ENCODE measurements at places on chromosomes 1 and 21.

- DNase-seq = no peak
Measured at GRCh38 chr1:11301601-11302000, 28.6 kb downstream of the UBIAD1 start.

GRCh38 chr1:10850026-10850425, 53.6 kb upstream of the CASZ1 start:
- DNase-seq = no peak

GRCh38 chr1:17661546-17662157, 93.5 kb upstream of the ACTL8 start:
- peak; percentile 60 for DNase-seq

GRCh38 chr1:98766255-98766654, 104.7 kb downstream of the SNX7 start:
- no peak for DNase-seq

DNA sequence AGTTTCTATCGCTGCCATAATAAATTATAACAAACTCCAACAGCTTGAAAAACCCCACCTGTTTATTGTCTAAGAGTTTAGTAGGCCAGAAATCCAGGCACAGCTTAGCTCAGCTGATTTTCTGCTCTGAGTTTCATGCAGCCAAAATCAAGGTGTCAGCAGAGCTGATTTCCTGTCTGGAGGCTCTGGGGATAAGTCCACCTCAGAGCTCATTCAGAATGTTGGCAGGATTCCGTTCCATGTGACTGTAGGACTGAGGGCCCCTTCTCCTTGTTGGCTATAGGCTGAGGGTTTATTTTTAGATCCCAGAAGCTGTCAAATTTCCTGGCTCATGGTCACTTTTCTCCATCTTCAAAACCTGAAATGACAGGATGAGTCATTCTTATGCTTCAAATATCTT, 91.6 kb upstream of the CHODL start:
- no peak for DNase-seq

DNA sequence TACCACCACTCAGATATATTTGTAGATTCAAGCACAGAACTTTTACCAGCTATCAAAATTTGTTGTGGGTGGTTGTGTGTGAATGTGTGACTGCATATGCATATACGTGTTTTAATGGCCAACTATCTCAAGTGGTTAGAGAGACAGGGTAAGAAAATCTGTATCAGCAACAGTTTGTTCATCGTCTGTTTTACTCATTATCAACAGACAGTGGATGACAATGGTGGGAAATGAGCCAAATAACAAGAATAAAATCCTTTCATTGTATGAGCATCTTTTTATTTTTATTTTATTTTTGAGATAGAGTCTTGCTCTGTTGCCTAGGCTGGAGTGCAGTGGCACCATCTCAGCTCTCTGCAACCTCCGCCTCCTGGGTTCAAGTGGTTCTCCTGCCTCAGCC, 22.7 kb upstream of the DYNLT5 start:
- DNase-seq = no peak

GRCh38 chr21:44377201-44377921, 23.9 kb downstream of the TRPM2 start:
- DNase-seq = no peak

DNA sequence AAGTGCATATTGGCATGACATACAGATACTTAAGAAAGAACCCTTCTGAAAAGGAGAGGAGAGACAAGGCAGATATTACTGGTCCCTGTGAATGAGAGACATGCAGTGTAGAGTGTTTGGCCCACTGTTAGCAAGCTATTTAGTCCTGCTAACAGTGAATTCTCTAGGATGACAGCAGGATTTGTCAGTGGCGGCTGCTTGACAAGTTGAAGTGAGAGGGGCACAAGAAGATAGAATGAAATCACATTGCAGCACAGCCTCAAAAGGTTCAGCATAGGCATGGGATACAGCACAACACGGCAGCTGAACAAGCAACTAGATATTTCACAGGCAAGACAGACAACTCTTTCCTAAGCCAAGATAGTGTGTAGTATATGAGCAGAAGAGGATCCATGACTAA, 407.9 kb downstream of the PLA2G4A start:
- no peak for DNase-seq

DNA sequence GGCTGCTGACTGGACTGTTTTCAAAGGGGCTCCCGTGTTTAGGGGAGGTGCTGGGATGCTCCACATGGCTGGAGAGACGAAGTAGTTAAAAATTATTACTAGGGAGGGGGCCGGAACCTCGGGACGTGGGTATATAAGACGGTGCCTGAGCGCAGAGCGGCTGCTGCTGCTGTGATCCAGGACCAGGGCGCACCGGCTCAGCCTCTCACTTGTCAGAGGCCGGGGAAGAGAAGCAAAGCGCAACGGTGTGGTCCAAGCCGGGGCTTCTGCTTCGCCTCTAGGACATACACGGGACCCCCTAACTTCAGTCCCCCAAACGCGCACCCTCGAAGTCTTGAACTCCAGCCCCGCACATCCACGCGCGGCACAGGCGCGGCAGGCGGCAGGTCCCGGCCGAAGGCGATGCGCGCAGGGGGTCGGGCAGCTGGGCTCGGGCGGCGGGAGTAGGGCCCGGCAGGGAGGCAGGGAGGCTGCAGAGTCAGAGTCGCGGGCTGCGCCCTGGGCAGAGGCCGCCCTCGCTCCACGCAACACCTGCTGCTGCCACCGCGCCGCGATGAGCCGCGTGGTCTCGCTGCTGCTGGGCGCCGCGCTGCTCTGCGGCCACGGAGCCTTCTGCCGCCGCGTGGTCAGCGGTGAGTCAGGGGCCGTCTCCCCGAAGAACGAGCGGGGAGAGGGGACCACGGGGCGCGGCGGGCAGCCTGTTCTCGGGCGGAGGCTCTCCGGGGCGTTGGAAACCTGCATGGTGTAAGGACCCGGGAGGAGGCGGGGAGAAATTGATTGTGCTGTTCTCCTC, at the start of gene CHODL:
Gene CHODL (plus strand): TSS at position 163 of the 793 bp plus-strand sequence. CDS start 391 bp downstream, at position 554.
- DNase-seq = peak; percentile 22

- no peak for DNase-seq
Measured at GRCh38 chr21:34885626-34886239, 163.4 kb downstream of the RUNX1 start.

GRCh38 chr1:26281091-26281958, 1.4 kb downstream of the SH3BGRL3 start:
- DNase-seq = no peak

GRCh38 chr1:118258975-118259374, 73.9 kb upstream of the SPAG17 start:
- no peak for DNase-seq

DNA sequence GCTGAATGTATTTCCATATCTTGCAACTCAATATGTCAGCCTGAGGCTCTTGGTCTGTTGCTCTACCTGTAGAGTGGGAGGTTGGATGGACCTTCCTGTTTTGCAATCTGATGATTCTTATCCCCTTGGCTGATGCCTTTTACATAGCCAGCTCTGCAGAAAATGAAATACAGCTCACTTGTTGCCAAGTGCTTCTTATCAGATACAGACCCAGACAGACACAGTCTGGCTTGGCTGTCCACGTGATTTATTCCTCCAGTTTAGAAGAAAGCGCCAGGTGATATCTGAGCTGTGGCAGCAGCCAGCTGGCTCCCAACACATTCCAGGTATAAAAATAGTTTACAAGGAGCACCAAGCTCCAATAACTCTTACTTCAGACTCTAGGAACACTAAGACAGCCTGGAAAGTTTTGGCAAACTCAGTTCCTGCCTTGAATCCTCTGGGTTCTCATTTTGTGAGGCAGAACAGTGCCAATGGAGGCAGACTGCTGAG, 479.2 kb upstream of the USP24 start:
- DNase-seq = no peak

- DNase-seq = no peak
Measured at GRCh38 chr1:101820071-101820470, 176.7 kb downstream of the OLFM3 start.

- peak; percentile 37 for DNase-seq
Measured at GRCh38 chr1:88998716-88999115, 6.3 kb upstream of the KYAT3 start.

GRCh38 chr1:95475686-95476457, 241.9 kb downstream of the RWDD3 start:
- DNase-seq = no peak

GRCh38 chr1:232239998-232240397, 389.9 kb downstream of the SIPA1L2 start:
- DNase-seq = no peak

DNA sequence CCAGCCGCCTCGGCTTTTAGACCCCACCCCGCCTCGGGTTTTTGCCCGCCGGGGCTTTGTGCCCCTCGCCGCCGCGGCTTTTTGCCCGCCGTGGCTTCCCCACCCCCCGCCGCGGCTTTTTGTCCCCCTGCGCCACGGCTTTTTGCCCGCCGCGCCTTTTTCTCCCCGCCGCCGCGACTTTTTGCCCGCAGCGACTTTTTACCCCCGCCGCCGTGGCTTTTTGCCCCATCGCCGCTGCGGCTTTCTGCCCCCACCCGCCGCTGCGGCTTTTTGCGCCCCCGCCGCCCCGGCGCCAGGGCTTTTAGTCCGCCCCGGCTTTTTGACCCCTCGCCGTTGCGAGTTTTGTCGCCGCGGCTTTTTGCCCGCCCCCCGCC, 474.4 kb downstream of the FAM72C start:
- DNase-seq = no peak

DNA sequence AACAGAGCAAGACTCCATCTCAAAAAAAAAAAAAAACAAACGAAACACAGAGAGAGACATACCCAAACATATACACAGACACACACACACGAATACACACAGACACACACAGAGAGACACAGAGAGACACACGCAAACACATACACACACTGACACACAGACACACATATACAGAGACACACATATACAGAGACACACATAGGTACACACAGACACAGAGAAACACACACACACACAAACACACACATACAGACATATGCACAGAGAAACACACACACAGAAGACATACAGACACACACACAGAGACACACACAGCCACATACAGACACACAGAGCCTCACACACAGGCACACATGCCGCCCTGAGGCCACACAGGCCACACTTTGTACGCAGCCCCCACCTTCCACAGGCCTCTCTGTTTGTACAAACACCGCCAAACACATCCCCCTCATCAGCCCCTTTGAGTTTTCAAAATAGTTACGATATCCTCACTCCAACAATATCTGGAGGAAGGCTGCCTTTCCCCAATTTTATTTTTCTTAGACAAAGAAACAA, 57.5 kb upstream of the ABCG1 start:
- DNase-seq = no peak

- no peak for DNase-seq
Measured at GRCh38 chr1:41504114-41505035, 19.9 kb upstream of the EDN2 start.

- no peak for DNase-seq
Measured at GRCh38 chr1:46021046-46021996, 111.1 kb downstream of the PIK3R3 start.

- DNase-seq = no peak
Measured at GRCh38 chr21:31795992-31796391, 64.1 kb upstream of the SCAF4 start.

GRCh38 chr1:108897865-108898720, 21.3 kb downstream of the GPSM2 start:
- DNase-seq = no peak

- DNase-seq = no peak
Measured at GRCh38 chr1:43930949-43931275, 2.7 kb upstream of the ARTN start.

DNA sequence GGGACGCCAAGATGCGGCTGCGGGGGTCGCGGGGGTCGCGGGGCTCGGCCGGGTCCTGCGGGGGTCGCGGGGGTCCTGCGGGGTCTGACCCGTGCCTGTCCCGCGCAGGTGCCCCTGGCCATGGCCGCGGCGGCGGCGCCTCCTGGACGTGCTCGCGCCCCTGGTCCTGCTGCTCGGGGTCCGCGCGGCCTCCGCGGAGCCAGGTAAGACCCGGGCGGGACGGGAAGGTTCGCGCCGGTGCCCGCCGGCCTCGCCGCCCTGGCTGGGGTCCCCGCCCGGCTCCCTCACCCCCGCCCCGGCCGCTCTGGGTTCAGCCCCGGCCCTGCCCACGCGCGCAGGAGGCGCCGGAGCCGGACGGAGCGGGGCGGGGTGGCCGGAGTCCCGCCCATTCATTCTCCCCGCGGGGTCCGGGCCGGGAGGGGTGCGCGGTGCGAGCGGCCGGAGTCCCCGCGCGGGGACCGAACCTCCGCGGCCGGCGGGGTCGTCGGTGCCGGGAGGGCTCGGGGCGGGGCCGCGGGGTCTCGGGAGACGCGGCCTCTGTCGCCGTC, 380 bp downstream of the COL18A1 start:
- DNase-seq = peak; percentile 53

Data from D721Med (cell line).